ENCODE measurements at places on chromosomes 7 and 10.

DNA sequence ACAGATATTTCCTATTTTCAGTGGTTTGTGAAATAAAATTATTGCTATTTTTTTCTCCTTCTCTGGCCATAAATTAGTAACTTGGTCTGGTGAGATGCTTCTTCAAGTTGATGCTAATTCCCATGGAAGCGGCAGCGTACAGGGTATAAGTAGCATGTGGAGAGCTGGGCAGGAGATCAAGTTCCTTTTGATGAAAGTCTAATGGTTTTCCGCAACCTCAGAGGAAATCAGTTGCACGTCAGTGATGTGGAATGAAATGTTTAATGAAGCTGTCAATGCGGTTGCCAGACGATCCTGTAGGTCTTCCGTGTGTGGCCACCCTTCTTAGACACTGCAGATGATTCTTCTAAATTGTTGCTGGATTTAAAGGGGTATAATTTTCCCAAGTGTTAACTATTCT lies 236.4 kb upstream of the GRM3 start:
- no peaks in the 10 kb centered on the region for H3K4me1 ChIP-seq
- H3K36me3 ChIP-seq, result no peaks in the 10 kb centered on the region
- H3K27ac ChIP-seq, result no peak overlapping the region
- no peak overlapping the region for H3K4me3 ChIP-seq

DNA sequence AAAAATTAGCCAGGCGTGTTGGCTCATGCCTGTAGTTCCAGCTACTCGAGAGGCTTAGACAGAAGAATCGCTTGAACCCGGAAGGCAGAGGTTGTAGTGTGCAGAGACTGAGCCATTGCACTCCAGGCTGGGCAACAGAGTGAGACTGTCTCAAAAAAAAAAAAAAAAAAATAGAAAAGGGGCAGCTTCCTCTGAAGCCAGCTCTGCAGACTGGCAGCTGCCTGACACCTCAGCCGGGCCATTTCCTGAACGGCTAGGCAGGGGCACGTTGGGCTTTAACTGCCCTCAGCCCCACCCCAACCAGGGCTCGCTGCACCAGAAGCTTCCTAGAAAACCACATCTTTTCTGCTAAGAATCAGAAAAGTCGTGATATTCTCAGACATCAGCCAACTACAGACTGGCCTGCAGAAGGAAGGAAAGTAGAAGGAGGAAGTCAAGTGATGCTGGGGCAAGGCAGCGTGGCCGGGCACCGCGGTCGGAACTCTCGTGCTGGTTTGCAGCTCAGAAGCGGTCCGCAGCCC lies 38.0 kb downstream of the PRKAG2 start:
- no peak overlapping the region for H3K27ac ChIP-seq
- no peak for DNase-seq
- no peaks in the 10 kb centered on the region for H3K4me1 ChIP-seq
- H3K27me3 ChIP-seq, result no peaks in the 10 kb centered on the region

DNA sequence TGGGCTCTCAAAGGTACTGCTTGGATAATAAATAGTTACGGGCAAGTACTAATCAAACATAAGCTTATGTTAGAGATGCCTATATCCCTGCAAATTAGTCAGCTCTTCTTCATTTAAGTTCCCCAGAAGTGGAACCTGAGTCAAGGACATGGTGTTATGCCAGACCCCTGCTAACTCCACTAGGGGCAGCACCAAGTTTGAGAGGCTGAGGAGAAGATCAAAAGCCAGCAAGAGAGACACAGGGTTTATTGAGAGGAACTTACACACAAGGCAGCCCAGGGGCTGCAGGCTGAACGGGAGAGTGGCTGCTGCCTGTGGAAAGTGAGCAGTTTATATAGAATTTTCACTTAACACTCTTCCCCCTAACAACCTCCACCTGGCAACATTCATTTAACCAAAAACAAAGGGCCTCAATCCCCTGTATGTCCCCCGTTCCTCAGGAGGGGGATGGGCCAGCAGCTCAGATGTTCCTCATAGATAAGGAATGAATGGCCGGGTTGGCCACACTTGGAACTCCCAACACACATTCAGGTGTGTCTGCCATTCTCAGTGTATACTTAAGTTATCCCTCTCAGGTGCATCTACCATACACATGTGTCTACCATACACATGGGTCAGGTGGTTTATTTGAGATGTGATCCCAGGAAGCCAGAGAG lies 62.6 kb upstream of the GHITM start:
- H3K36me3 ChIP-seq, result no peaks in the 10 kb centered on the region
- no peaks in the 10 kb centered on the region for H3K27me3 ChIP-seq
- H3K4me1 ChIP-seq, result no peaks in the 10 kb centered on the region
- H3K4me3 ChIP-seq, result no peak overlapping the region
- no peak for DNase-seq

- no peaks in the 10 kb centered on the region for H3K4me1 ChIP-seq
- no peak overlapping the region for H3K27ac ChIP-seq
- no peaks in the 10 kb centered on the region for H3K36me3 ChIP-seq
Measured at GRCh38 chr10:59748834-59749233, 4.4 kb downstream of the MRLN start.

DNA sequence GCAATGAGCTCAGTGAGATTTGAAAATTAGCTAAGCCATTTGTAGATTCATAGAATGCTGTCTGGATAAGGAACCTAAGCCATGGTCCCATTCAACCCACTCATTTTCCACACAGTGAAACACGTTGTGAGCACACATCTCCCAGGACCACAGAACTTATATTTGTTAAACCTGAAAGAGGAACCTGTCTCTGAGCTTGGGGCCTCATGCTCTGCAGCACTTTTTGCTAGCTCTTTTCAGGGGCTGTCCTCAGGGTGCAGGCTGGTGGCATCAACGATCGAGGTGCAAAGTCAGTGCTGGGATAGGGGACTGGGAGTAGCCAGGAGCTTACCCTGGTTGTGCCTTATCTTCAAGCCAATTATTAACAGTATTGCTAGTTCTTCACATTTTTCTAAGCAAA lies 11.9 kb downstream of the HECW1 start:
- H3K36me3 ChIP-seq, result no peaks in the 10 kb centered on the region
- no peaks in the 10 kb centered on the region for H3K27me3 ChIP-seq
- H3K4me1 ChIP-seq, result no peaks in the 10 kb centered on the region
- no peak overlapping the region for H3K27ac ChIP-seq
- no peak overlapping the region for H3K4me3 ChIP-seq
- DNase-seq, result no peak

GRCh38 chr7:44223362-44224079 lies 22.7 kb downstream of the YKT6 start:
- no peaks in the 10 kb centered on the region for H3K27me3 ChIP-seq
- no peak overlapping the region for H3K4me3 ChIP-seq

- no peak overlapping the region for H3K27ac ChIP-seq
- H3K27me3 ChIP-seq, result no peaks in the 10 kb centered on the region
- no peak overlapping the region for H3K4me3 ChIP-seq
- no peaks in the 10 kb centered on the region for H3K4me1 ChIP-seq
- DNase-seq, result no peak
Measured at GRCh38 chr10:119480667-119481066, 61.9 kb downstream of the RGS10 start.

GRCh38 chr10:130206216-130206737 lies 70.1 kb downstream of the GLRX3 start:
- DNase-seq, result no peak
- no peak overlapping the region for H3K4me3 ChIP-seq
- H3K36me3 ChIP-seq, result no peaks in the 10 kb centered on the region

GRCh38 chr7:151272877-151273276 lies 24.4 kb upstream of the SMARCD3 start:
- no peak for DNase-seq
- H3K4me3 ChIP-seq, result no peak overlapping the region
- H3K27ac ChIP-seq, result no peak overlapping the region

DNA sequence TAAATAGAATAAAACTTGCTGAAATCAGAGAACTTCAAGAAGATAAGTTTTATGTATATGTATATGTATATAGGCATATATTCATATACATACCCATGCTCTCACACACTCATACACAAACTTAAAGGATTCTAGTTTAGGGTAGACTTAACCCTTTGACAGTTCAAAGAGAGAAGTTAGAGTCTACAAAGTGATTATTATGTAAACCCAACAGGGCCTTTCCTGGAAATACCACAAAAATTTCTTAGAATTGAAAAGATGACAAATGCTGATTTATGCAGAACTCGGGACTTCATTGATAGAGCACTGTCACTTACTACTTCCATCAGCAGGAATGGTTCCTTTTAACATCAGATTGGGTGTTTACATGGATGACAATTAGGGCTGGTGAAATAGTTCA lies 763.5 kb downstream of the AUTS2 start:
- no peaks in the 10 kb centered on the region for H3K4me1 ChIP-seq
- H3K36me3 ChIP-seq, result no peaks in the 10 kb centered on the region
- no peak overlapping the region for H3K27ac ChIP-seq
- DNase-seq, result no peak

DNA sequence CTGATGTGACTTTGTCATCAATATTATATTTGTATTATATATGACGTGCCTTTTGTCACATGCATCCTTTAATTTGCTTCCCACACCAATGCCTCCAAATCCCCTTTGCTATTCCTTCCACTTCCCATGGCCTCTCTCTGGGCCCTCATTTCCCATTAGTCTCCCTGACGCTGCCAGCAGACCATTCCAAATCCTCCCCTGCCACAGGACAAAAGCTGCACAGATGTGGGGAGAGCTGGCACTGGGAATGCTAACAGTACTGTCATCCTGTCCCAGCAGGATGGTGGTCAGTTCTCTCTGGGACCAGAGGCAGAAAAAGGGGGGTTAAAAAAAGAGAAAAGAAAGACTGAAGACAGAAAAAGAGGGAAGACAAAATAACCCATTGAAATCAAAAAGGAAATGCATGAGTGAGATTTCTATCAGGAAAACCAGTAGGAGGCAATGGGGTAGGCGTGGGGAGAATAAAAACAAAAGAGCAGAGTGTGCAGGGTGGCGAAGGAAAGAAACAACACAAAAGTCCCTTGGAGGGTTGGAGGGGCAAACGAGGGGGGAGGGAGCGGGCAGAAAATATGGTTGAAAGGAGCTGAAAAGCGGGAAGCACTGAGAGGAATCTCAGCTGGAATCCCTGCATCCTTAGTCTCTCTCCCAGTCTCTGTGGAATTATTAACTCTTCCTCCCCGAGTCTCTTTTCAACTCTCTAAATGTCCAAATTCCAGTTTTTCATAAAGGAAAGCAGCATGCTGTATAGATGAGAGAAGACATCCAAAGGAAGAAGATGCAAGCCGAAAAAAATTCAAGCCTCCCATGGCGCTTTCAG lies 59.2 kb upstream of the PTN start:
- H3K4me1 ChIP-seq, result no peaks in the 10 kb centered on the region
- no peaks in the 10 kb centered on the region for H3K27me3 ChIP-seq
- H3K36me3 ChIP-seq, result no peaks in the 10 kb centered on the region
- no peak overlapping the region for H3K4me3 ChIP-seq
- DNase-seq, result no peak

GRCh38 chr10:28987555-28988320 lies 301.1 kb upstream of the LYZL1 start:
- H3K4me3 ChIP-seq, result no peak overlapping the region
- no peaks in the 10 kb centered on the region for H3K36me3 ChIP-seq
- no peak overlapping the region for H3K27ac ChIP-seq
- no peaks in the 10 kb centered on the region for H3K4me1 ChIP-seq
- H3K27me3 ChIP-seq, result no peaks in the 10 kb centered on the region

- H3K4me3 ChIP-seq, result no peak overlapping the region
- H3K27me3 ChIP-seq, result no peaks in the 10 kb centered on the region
- DNase-seq, result no peak
- no peak overlapping the region for H3K27ac ChIP-seq
- H3K4me1 ChIP-seq, result no peaks in the 10 kb centered on the region
Measured at GRCh38 chr7:77960336-77960735, 161.8 kb downstream of the PHTF2 start.

DNA sequence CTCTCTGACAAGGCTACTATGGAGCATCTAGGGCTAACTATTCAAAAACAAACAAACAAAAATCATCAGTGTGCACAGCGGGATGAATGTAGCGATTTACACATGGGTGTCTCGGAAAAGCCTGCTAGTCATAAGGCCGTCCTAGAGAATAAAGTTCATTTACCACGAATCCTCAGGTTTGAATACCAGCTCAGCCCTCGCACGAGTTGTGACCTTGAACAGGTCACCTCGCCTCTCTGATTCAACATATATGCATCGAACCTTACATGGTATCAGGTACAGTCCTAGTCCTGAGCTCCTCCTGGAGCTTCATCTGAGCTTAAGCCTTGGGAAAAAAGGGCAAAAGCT lies 572 bp downstream of the ATP5MF start:
- H3K27me3 ChIP-seq, result no peaks in the 10 kb centered on the region
- no peak for DNase-seq
- H3K36me3 ChIP-seq, result no peaks in the 10 kb centered on the region
- H3K4me3 ChIP-seq, result peak overlapping the region; percentile 73
- peak overlapping the region; percentile 83 for H3K27ac ChIP-seq
- peaks cover 13% of the 10 kb centered on the region for H3K4me1 ChIP-seq

DNA sequence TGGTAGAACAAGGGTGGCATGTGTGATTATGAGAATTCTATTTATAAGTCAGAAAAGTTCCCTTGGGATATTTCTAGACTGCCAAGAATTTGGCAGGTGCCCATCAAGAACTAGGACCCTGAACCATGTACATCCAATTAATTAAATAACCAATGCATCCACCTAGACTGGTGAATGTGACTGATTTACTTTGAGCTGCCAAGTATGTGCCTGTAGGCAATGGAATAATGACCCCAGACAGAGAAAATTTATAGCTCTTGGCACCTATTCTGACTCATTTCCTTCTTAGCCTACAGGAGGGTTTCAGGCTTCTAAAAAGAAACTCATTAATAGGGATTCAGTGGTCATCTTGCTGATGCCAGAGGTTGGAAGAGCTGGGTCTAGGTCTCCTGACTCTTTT lies 54.9 kb downstream of the KCNH2 start:
- no peak overlapping the region for H3K27ac ChIP-seq
- no peaks in the 10 kb centered on the region for H3K36me3 ChIP-seq
- no peaks in the 10 kb centered on the region for H3K4me1 ChIP-seq
- H3K27me3 ChIP-seq, result no peaks in the 10 kb centered on the region
- no peak for DNase-seq

DNA sequence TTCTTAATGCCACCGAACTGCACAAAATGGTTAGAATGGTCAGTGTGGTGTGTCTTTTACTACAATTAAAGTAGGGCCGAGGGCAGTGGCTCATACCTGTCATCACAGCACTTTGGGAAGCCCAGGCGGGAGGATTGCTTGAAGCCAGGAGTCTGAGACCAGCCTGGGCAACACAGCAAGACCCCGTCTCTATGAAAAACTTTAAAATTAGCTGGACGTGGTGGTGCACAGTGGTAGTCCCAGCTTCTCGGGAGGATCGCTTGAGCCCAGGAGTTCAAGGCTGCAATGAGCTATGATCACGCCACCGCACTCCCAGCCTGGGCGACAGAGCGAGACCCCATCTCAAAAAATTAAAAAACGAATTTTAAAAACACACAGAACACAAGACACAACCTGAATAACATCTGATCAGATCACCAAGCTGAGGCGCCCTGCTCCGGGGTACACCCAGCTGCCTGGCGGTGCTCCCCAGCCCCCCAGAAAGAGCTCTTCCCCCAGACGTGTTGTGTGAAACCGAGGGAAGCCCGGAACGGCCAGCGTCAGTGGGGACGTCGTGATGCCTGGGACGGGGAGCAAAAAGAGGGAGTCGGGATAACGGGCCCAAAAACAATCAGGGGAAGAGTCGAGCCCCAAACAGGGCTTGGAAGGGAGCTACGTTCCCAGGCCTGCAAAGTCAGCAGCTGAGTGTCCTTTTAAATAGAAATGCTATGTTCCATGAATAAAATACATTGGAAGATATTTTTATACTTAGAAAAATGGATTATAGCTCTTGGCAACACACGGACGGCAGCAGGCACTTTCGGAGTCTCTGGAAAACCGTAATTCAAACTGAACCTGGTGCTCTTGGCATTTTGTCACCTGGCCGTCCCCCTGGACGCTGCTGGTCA lies 80.7 kb upstream of the PDGFA start:
- no peaks in the 10 kb centered on the region for H3K27me3 ChIP-seq
- no peak overlapping the region for H3K27ac ChIP-seq
- DNase-seq, result no peak
- no peak overlapping the region for H3K4me3 ChIP-seq

GRCh38 chr10:90407131-90407530 lies 450.7 kb downstream of the HTR7 start:
- no peaks in the 10 kb centered on the region for H3K4me1 ChIP-seq
- no peaks in the 10 kb centered on the region for H3K27me3 ChIP-seq
- H3K27ac ChIP-seq, result no peak overlapping the region

All from colonic mucosa (tissue), 4 donors.